ENCODE measurements at places on chromosomes 6 and 20. TPM values are rescaled to one million over a fixed set of nuclear protein-coding genes. Genes with fewer than 3 reads are reported as not detected.

DNA sequence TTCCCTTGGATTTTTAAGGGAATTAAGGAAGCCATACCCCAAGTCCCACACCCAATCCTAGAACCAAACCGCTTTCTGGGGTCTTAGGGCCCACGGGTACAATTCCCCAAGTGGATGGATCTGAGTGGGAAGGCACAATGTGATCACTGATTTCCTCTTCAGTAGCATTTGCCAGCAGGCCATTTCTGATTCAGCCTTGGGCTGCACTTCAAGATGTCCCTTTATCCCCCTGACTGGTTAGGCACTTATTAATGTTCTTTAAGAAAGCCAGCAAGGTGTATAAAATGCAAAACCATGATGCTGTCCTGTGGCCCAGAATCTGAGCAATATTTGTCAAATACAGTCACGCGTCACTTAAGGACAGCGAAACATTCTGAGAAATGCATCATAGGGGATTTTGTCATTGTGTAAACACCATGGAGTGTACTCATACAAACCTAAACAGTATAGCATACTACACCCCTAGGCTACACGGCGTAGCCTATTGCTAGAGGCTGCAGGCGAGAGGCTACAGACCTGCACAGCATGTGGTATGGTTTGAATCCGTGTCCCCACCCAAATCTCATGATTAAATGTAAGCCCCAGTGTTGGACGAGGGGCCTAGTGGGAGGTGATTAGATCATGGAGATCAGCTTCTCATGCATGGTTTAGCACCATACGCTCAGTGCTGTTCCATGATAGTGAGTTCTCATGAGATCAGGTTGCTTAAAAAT, 234.2 kb downstream of the NRN1 start:
- DNase-seq: no peak
- H3K4me1 ChIP-seq: no peaks in the 10 kb centered on the region
- H3K36me3 ChIP-seq: no peaks in the 10 kb centered on the region
- H3K4me3 ChIP-seq: no peak overlapping the region

- H3K27ac ChIP-seq: no peak overlapping the region
- no peaks in the 10 kb centered on the region for H3K4me1 ChIP-seq
- DNase-seq: no peak
- no peaks in the 10 kb centered on the region for H3K36me3 ChIP-seq
- H3K27me3 ChIP-seq: no peaks in the 10 kb centered on the region
- H3K4me3 ChIP-seq: no peak overlapping the region
These were observed 23.5 kb downstream of the NOL7 start for GRCh38 chr6:13638626-13639025.

DNA sequence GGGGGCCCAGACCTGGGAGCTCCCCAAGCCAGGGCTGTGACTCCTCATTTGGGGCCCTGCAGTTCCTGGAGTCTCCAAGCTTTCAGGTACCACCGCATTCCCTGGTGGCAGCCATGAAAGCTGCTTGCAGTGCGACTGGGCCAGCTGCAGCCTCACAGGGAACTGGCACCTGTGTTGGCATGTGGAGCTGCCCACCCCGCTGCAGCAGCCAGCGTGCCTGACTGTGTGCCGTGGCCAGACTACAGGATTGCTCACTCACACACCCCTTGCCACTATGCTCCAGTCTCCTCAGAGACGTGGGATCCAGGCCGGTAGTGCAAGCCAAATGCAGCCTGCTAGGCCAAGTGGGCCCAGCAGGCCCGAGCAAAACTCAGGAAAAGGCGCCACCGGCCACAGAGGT, 450.7 kb downstream of the COL12A1 start:
- no peak for DNase-seq
- no peak overlapping the region for H3K27ac ChIP-seq
- no peaks in the 10 kb centered on the region for H3K27me3 ChIP-seq
- H3K4me1 ChIP-seq: no peaks in the 10 kb centered on the region
- no peaks in the 10 kb centered on the region for H3K36me3 ChIP-seq

ANKEF1 gene
- total RNA-seq: 7.3 TPM

HMGCLL1 gene
- 3.7 TPM for total RNA-seq

CEP43 gene
- total RNA-seq: 22.6 TPM

DNA sequence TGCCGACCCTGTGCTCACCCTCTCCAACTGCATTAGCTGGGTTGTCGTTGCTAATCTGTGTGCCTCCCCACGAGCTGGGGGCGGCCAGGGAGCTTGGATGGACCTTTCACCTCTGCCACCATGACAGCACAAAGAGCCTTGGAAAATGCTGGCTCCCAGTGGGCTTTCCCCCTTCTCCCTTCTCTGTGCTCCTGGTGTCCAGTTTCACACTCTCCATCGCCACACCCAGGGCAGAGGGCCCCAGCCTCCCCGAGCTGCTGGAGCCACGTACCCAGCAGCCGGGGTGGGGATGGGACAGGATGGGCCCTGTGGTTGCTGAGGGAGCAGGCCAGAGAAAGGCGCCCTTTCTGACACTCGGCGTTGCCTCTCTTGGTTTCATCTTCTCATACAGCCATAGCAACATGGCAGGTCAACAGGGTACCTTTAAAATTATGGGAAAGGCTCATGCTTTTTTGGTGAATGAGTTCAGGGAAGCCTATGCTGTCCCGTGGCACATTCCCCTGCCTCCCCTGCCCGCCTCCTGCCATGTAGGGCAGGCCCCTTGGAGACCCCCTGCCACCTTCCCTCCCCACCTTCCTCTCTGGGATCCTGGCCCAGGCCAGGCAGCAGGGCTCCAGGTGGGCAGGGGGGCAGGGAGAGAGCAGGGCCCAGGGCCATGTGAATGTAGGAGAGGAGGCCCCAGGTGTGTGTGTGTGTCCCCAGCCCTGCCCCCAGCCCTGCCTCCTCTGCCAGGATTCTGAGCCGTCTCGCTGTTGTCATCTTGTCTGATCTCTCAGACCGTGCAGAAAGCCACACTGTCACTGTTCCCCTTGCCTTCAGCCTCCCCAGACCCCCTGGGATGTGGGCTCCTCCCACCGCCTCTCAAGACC, 85.2 kb upstream of the CCDC167 start:
- no peak overlapping the region for H3K27ac ChIP-seq
- no peaks in the 10 kb centered on the region for H3K27me3 ChIP-seq
- no peak overlapping the region for H3K4me3 ChIP-seq
- no peak for DNase-seq

MOG gene
- not detected for total RNA-seq

CEP162 gene
- total RNA-seq: 20.1 TPM

DNA sequence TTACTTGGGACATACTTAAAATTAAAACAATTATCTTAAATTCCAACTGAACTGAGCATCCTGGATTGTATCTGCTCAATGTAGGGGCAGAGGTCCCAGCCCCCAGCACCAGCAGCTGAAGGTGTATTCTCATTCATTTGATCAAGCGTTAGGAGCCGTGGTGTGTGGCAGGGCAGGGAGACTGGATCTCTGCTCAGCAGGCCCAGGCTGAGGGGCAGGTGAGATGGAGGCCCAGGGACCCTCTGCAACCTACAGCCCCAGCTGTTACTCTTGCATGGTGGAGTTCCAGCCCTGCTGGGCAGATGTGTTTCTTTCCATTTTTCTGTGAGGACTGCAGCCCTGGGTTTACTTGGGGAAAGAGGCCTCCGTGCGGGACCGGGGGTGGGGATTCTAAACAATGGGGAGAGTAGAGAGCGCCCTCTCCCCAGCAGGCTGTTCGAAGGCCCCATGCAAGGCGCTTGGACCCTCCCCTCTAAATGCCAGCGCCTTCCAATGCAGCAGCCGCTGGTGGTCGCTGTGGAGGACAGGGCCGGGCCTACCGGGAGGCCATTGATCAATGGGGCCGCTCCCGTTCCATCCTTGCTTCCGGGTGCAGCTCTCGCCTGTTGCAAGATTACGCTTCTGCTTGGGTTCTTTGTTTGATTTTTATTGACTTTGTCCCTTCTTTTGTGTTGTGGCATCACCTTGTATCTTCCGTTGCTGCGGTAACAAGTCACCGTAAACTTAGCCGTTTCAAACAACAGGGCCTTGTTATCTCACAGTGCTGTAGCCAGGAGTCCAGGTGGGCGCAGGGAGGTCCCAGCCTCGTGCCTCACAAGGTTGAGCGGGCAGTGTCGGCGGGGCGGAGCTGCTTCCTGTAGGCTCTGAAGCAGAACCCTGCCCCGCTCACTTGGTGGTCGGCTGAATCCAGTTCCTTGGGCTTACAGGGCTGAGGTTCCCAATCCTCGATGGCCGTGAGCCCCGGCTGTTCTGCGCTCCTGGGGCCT, 134.8 kb upstream of the PHACTR3 start:
- no peaks in the 10 kb centered on the region for H3K36me3 ChIP-seq
- no peaks in the 10 kb centered on the region for H3K4me1 ChIP-seq

GDAP1L1 gene
- total RNA-seq: not detected

- H3K36me3 ChIP-seq: no peaks in the 10 kb centered on the region
- no peak overlapping the region for H3K4me3 ChIP-seq
- no peaks in the 10 kb centered on the region for H3K27me3 ChIP-seq
- no peaks in the 10 kb centered on the region for H3K4me1 ChIP-seq
- DNase-seq: no peak
These were observed 50.7 kb upstream of the HBS1L start for GRCh38 chr6:135105299-135105698.
